ENCODE measurements at places on chromosomes 16 and 17. TPM values are rescaled to one million over a fixed set of nuclear protein-coding genes. Genes with fewer than 3 reads are reported as not detected.

Gene TIGD7
- 1.9 TPM for total RNA-seq

Gene DNAI2
- total RNA-seq = not detected

Gene ITGA2B
- total RNA-seq = not detected

Gene CCL16
- total RNA-seq = not detected

DNA sequence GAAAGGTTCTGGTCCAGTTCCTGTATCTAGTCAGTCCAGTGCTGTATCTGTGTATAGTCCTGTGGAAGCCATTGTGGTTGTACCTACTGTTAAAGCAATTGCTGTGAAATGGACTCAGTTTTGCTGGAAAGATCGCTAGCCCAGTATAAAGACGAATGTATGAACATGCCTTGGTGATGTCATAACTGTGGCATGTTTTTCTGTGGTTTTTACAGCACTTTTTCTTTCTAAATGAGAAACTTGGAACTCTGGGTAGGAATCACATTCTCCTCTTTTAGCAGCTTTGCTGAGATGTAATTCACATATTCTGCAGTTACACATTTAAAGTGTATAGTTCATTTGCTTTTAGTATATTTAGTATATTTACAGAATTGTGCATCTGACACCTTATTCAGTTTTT, 58.1 kb downstream of the MAP2K4 start:
- peak; percentile 70 for DNase-seq

GRCh38 chr16:88939245-88939971, 37.6 kb downstream of the CBFA2T3 start:
- no peak for DNase-seq

DNA sequence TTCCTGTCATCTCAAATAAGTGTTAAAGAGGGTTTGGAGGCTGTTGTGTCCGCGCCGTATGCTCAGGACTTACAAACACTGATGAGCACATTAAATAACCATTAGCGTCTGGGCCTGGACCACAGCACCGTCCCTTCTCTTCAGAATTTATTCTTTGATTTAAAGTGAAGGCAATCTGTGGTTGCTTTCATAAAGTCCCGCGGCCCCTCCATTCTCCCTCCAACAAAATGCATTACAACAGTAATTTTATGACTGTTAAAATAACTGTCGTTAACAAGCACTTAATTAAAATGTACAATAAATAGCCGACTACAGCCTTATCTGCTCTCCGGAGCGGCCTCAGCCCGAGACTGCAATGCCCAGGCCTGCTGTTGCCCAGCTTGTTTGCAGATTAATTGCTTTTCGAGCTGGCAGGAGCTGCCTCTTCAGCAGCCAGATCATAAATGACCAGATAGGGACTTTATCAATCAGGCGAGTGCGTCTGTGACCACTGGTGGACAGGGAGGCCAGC, 30.6 kb upstream of the IRX3 start:
- DNase-seq = no peak

DNA sequence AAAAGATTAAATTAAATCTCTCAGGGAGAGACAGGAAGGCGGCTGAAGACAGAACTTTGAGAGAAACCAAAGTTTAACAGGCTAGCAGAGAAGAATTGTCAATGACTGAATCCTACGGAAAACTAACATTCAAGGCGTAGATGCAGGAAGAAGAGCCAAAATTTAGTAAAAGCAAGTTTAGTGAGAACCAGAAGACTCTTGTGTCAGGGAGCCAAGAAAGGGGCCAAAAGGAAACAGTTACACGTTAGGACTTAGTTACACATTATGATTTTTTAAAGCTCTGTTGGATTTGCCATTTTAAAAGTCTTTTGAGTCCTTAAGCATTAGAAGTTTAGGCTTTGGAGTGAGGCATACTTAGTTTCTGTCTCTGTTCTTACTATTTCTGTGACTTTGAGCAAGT, 164.6 kb downstream of the CHD9 start:
- peak; percentile 46 for DNase-seq

GRCh38 chr17:18158022-18158600, 25.5 kb upstream of the ALKBH5 start:
- peak; percentile 81 for DNase-seq

GRCh38 chr16:56349711-56350161, 75.6 kb downstream of the AMFR start:
- DNase-seq = no peak

DNA sequence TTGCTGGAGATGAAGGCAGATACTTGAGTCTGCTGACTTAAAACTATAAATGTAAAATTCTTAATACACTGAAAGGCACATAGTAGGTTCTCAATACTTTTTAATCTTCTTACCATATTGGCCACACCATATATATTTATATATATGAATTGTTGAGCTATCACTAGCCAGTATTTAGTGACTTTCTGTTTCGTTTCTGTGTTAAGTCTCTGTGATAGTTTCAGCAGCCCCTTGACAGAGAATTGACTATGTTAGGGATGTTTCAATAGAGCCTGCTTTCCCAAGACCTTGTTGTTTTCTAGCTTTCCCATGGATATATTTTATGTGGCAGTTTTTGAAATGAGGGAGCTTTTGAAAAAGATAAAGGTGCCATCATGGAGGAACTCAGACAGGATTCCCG, 206.5 kb upstream of the GOT2 start:
- DNase-seq = no peak

- no peak for DNase-seq
Observed at GRCh38 chr17:27824745-27825144, 24.4 kb upstream of the NOS2 start.

DNA sequence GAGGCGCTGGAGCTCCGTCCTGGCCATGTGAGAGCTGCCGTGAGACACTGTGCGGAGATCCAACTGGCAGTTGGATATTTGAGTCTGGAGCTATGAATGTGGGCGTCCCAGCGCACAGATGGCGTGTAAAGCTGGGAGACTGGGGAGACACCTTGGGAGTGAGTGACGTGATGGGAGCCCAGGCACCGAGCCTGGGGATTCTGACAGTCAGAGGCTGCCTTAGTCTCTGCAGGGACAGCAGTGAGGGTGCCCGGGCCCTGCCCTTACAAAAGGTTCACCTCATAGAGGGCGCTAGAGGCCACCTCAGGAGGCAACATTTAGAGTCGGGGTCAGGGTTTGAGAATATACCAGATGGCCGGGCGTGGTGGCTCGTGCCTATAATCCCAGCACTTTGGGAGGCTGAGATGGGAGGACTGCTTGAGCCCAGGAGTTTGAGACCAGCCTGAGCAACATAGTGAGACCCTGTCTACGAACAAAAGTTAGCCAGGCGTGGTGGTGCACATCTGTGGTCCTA, 194.1 kb upstream of the GSE1 start:
- no peak for DNase-seq

GRCh38 chr17:80245566-80246265, 14.9 kb upstream of the RNF213 start:
- DNase-seq = no peak

DNA sequence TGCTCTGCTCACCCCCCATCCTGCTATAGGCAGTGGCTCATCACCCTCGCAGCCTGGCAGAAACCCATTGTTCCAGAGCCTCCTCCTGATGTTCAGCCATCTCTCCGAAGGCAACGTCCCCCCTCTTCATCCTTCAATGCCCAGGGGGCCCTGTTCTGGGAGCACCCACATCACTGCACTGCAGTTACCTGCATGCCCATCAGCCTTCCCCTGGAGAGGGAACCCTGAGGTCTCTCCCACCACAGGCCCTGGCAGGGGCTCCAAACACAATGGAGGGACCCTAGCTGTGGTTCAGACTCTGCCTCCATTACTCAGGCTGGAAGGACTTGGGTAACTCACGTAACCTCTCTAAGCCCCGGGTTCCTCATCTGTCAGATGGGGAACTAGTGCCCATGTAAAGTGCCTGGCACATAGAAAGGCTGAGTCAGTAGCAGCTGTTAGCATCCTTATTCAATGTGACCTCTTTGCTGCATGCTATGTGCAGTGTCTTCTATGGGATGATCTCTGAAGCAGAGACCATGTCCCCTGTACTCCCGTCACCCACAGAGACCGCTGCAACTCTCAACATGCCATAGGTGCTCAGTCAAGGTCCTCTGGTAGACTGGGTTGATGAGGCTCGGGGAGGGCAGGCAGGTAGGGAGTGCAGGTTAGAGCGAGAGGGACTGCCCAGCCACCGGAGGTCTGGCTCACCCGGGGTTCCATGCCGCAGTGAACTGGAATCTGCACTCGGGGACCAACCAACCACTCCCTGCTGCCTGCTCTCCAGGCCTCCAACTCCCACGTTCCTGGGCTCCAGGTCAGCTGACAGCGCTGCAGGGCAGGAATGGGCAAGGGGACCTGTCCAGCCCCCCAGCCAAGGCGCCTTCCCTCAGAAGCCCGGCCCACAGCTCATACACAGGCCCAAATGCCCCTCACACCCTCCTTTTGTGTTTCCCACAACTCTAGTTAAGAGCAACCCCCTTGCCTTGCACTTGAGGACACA, 233.2 kb downstream of the ZNF423 start:
- no peak for DNase-seq

DNA sequence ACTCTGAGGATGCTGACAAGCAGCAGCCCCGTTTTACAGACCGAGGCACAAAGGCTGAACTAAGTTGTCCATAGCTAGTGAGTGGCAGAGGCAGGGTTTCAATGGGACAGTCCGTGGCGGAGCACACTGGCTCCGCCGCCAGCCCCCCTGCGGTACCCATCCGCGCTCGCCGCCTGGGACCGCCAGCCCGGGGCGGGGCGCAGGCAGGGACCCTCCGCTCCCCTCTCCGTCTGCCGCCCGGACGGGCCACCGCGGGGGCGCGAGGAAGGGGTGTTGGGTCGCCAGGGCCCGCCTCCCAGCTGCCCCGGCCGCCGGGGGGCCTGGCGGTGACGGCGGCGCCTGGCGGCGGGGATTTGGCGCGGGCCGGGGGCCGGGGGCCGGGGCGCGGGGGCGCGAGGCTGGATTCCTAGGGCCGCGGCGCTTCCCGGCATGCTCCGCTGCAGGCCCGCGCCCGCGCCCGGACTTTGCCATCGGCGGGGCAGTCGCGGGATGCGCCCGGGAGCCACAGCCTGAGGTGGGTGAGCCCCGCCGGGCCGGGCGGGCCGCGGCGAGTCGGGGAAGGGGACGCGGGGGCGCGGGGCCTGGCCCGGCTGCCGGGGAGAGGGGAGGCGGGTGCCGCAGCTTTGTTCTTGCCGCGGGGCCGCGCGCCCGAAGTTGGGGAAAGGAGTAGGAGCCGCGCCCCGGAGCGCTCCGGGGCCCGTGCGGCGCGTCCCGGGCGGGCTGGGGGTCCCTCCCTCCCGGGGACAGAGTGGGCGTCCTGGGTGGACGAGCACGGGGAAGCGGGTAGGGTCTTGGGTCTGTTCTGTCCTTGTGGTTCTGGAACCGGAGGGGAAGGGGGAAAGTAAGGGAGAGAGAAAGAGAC, at the start of gene TMEM98:
Gene TMEM98, plus strand, starts transcription at position 430 of the 862 bp plus-strand sequence. CDS start 3,376 bp downstream, outside the sequence.
- DNase-seq = peak; percentile 37
